ENCODE measurements at places on chromosomes 6 and 20. TPM values are rescaled to one million over a fixed set of nuclear protein-coding genes. Genes with fewer than 3 reads are reported as not detected.

Gene CGA
- not detected for polyA plus RNA-seq

Gene LHFPL5
- polyA plus RNA-seq = 5.4 TPM

GRCh38 chr6:26333476-26334297 is 31.3 kb upstream of the BTN3A2 start:
- no peak for DNase-seq

- no peak for DNase-seq
Observed at GRCh38 chr6:32763421-32763820, at the start of gene HLA-DQB2. Gene HLA-DQB2, minus strand, starts transcription at chr6:32763532. Its CDS starts 62 bp downstream, at chr6:32763470.

Gene RNF39
- not detected for polyA plus RNA-seq

DNA sequence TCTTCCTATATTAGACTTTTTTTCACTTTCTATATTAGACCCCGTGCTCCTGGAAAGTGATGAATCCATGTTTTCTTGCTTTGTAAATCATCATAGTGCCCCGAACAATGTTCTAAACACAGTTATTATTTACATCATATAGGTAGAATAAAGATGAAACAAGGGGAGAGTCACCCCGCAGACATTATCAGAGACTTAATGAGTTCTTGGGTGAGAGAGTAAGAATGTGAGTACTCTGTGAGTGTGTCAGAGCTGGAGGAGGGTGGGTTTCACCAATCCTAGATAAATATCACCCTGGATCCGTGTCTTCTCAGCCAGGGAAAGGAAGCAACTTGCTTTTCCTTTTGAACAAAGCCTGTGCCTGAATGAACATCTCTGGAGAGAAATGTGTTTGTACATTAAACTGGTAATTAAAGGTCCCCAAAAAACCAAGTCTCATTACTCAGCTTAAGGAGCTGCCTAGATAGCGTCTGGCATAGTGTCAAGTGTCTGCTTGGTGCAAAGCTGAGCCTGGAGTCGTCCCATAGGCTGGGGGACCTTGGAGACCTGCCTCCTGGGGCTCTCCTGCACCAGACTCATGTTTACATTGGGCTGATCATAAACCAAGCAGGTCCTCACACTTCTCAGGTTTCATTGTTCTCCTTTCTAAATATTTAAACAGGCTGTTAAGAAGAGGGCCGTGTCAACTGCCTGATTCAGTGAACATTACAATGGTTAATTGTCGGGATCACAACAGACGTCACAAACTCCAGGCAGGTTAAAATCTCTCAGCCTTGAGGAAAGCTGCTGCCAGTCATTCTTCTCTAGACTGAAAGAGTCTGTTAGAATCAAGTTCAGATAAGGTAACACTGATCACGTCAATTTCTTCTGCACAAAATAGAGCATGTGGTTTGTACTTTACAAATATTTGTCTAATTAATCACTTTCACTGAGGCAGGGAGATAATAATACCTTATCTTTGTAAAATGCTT is 179.7 kb upstream of the MYLIP start:
- no peak for DNase-seq

GRCh38 chr6:129929433-129929832 is 68.3 kb upstream of the TMEM244 start:
- DNase-seq = peak; percentile 39

GRCh38 chr6:112626468-112627082 is 279.4 kb downstream of the RFPL4B start:
- no peak for DNase-seq

DNA sequence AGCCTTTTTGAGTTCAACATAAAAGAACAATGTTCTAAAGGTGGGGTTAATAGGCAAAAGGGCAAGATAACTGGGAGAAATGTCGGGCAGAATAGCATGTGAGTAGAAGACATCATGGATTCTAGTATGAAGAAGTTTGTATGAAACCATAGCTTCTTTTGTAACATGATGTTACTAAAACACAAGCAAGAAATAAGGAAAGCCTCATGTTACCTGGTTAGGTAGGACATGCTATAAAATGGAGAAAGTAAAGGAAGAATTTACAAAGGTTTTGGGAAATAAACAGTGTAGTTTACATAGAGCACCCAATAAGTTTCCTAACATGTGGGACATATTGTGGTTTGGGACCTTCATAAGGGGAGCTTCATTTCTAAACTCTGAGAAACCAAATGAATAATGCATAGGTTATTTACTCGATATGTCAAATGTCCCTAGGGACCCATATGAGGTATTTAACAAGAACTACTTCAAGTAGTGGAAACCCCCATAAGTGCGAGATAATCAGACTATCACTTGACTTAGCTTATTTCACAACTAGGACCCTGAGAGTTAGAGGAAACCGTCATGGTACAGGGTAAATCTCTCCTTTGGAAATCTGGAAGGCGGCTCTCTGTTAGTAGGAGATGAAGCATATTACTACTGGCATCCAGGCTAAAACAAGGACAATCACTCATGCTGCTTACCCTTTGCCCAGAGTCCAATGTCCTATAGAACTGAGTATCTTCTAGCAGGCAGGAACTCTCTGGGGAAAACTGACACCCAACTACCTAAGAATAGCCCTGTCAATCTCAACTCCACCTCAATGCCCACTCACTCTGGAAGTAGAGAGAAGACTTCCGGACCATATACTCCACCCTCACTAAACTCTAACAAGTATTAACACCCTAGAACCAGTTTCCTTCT is 57.5 kb downstream of the ILRUN start:
- DNase-seq = no peak

Gene NNAT
- polyA plus RNA-seq = 26.3 TPM

Gene CAGE1
- polyA plus RNA-seq = not detected

Gene TPX2
- polyA plus RNA-seq = 150 TPM

Gene MCCD1
- polyA plus RNA-seq = not detected

Gene MYBL2
- polyA plus RNA-seq = 148 TPM

Gene SRSF6
- 19.5 TPM for polyA plus RNA-seq

DNA sequence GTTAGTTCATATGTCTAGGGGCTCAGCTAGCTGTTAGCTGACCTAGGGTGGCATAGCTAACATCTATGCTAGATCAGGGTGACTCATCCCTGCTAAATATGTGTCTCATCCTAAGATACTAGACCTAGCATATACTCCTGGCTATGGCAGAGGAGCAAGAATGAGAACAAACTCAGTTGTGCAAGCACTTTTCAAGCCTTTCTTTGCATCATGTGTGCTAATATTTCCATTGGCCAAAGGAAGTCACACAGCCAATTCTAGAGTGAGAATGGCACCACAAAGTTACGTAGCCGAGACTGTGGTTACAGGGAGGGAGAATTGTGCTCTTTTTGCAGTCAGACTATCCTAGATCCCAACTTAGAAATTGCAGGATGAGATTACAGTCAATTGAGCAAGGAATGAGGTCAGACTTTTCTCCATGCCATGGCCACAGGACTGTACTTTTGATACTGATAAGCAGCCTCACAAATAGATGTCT is 78.7 kb downstream of the PLCB4 start:
- no peak for DNase-seq

GRCh38 chr20:40805592-40805991 is 116.6 kb upstream of the MAFB start:
- no peak for DNase-seq

Gene ZHX3
- 27.8 TPM for polyA plus RNA-seq

DNA sequence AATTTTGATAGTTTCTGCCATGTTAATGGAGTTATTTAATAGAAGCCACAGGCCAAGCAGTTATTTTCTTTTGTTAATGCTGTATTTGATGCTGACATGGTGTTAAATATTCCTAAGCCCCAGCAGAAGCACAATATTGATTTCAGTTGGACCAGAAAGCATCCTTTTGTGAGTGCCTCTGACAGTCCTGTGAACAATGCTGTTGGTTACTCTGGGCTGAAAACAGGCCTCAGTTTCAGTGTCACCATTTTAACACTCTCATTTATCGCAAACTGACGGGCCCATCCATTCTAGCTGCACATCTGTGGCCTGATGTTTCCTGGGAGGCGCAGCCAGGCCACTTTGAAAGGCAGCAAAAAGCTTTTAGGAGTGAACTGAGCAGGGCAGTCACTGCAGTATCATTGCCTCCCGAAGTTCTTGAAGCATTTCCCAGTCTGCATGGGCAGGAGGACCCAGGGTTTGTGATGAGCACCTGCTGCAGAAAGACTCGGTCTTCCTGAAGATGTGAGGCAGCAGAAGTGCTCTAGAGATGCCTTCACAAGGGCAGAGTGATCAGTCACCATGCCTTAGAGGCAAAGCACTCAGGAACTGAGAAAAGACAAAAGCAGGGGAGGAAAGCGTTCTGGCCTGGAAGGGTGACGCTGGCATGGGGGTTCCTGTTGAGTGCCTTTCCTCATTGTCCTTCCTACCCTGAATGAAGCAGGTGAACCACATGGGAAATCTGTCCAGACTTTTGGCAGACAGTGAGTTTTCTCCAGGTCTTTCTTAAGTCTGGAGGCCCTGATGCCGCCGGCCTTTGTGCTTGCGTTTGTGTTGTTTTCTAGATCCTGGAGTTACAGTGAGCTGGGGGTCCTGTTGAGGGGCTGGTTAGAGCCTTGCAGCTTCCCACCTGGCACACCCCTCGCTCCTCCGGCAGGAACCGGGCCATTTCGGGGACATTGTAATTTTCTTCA is 74.0 kb downstream of the ZDHHC14 start:
- DNase-seq = no peak

Gene PRDM1
- polyA plus RNA-seq = 0.64 TPM

GRCh38 chr6:31175971-31176370 is 5.5 kb upstream of the POU5F1 start:
- DNase-seq = no peak

Gene SOX4
- 231 TPM for polyA plus RNA-seq

GRCh38 chr6:35299674-35300073 is 2.1 kb downstream of the DEF6 start:
- DNase-seq = no peak

GRCh38 chr6:90413867-90414266 is 117.2 kb upstream of the BACH2 start:
- DNase-seq = peak; percentile 96

Gene RAET1L
- not detected for polyA plus RNA-seq

Gene PCSK2
- polyA plus RNA-seq = 181 TPM

GRCh38 chr6:116666869-116667268 is 1.7 kb downstream of the ZUP1 start:
- no peak for DNase-seq

Gene SLC35F1
- 16.3 TPM for polyA plus RNA-seq

DNA sequence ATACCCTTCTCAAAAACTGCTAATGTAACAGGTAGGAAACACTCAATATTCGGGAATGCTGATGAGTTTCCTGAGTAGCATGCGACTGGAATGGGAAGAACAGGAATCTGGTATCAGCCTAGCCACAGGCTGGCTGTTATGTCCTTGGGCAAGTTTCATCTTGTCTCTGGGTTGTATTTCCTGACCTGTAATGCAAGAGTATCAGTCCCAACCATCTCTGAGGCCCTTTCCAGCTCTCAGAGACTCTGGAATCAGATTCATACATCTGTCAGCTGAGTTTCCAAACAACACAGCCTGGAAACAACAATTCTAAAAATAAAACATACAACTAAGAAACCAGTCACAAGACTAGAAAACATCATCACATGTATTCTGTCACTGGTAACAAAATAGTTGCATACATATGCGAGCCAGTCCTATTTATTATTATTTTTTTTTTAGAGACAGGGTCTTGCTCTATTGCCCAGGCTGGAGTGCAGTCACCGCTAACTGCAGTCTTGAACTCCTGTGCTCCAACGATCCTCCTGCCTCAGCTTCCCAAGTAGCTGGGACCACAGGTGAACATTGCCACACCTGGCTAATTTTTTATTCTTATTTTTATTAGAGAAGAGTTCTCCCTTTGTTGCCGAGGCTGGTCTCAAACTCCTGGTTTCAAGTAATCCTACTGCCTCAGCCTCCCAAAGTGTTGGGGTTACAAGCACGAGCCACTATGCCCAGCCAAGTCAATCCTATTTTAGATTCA is 16.7 kb upstream of the TFAP2A start:
- DNase-seq = no peak

- no peak for DNase-seq
Observed at GRCh38 chr20:29873946-29874345, 1383.5 kb upstream of the DEFB115 start.

GRCh38 chr20:47668313-47669151 is 116.7 kb downstream of the SULF2 start:
- no peak for DNase-seq

Gene MTFR2
- 5.8 TPM for polyA plus RNA-seq

Gene POM121L2
- polyA plus RNA-seq = not detected

DNA sequence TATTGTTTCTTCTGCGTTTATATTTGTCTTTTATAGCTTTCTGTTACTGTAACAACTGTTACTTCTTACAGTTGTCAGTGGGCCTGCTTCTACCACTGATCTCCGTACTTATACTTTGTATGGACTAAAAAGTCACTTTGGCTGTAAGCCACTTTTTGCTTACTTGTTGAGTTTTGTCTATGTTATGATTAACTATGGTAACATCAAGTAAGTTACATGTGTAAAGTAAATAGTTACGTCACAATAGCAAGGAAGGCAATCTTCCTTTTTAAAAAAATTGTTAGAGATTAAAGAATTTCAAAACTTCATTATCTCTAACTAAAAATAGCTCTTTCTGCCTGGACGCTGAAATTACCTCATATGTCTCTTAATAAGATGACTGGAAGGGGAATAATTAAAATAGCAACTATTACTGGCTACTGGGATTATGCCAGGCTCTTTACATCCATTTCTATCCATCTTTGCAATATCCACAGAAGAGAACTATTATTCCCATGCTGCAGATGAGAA is 10.9 kb downstream of the TFB1M start:
- DNase-seq = no peak

Gene COL11A2
- polyA plus RNA-seq = 1.2 TPM

DNA sequence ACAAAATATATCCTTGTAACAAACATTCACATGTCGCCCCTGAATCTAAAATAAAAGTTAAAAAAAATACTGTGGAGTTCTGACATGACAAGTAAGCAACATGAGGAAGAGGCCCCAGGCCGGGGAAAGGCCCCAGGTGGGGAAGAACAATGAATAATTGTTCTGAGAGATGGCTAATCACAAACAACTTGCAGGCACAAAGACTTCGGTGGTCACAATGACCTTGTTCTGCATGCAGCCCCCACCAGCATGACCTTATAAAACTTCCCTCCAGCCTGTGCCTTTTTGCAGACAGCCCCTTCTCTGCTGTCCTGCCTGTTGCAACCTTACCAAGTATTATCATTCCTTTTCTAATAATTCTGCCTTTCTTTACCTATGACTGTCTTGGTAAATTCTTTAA is 95.7 kb upstream of the MYLIP start:
- DNase-seq = no peak

Gene EIF6
- 226 TPM for polyA plus RNA-seq

DNA sequence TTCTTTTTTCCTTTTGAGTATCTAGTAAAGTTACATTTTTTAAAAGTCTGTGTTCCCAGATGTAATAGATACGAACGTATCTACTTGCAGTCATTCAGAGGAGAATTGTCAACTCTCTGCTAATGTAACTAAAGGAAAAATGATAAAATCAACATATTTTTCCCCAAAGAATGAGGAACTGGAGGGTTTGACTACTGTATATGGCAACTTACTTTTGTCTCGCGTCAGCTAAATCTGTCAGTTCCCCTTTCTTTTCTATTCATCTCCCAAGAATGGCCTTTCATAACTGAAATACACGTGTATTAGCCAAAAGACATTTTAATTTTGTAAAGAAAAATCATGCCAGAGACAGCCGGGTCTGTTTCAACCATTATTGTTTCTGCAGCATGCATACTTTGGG is 5.4 kb downstream of the EYA2 start:
- no peak for DNase-seq

All from brain (organoid and tissue), 16 donors.